Hematopoietic multipotent progenitor cell treated with erythropoietin and hydrocortisone succinate and interleukin-3 and kit ligand, for 6 days (in vitro differentiated cells): ENCODE measurements at places on chromosomes 7 and 10.

GRCh38 chr7:158957510-158957906, 101.2 kb downstream of the DYNC2I1 start:
- peak; percentile 18 for DNase-seq

DNA sequence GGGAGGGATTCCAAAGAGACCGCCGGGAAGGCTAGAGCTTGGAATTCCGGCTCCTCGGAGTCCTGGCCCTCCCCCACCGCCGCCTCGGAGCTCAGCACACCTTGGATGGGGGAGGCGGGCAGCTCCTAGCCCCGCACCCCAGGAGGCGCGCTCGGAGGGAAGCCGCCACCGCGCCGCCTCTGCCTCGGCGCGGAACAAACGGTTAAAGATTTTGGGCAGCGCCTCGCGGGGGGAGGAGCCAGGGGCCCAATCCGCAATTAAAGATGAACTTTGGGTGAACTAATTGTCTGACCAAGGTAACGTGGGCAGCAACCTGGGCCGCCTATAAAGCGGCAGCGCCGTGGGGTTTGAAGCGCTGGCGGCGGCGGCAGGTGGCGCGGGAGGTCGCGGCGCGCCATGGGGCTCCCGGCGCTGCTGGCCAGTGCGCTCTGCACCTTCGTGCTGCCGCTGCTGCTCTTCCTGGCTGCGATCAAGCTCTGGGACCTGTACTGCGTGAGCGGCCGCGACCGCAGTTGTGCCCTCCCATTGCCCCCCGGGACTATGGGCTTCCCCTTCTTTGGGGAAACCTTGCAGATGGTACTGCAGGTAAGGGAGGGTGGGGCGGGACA, at the start of gene CYP26A1:
TSS of gene CYP26A1 (plus strand) at position 355 of the 608 bp plus-strand sequence. CDS start at position 397, 42 bp downstream.
- no peak for DNase-seq

DNA sequence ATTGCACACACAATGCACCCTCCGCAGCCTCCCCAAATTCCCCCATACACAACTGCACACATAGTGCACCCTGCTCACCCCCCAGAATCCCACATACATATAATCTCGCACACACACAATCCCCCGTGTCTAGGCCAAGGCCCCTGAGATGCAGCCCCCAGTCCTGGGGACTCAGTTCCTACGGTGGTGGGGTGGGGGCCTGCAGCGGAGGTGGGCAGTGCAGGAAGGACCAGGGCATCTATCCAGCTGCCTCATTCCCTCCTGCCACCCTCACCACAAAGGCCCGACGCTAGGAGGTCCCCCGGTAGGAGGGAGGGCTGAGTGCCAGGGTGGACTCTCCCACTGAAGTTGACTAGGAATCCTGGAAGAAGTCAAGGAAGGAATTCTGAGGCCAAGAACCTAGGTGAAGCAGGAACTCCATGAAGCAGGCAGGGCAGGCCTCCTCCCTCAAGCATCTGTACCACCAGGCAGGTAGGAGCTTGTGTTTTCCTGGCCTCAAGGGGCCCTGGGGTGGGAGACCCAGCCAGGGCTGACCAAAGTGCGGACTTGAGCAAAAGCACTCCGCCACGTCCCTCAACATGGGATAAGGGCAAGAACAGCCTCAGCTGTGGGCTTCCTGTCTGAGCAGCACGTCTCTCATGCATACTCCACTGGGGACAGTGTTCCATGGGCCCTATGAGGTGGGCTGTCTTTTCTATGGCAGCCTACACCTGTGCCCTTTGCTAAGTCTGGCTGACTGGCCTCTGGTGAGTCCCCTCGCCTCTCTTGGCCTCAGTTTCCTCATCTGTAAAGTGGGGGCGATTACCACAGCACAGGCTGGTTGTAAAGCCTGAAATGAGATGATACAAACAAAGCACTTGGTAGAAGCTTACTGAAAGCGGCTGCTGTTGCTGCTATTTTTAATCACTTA, 145.7 kb downstream of the MAPK8 start:
- DNase-seq: no peak

DNA sequence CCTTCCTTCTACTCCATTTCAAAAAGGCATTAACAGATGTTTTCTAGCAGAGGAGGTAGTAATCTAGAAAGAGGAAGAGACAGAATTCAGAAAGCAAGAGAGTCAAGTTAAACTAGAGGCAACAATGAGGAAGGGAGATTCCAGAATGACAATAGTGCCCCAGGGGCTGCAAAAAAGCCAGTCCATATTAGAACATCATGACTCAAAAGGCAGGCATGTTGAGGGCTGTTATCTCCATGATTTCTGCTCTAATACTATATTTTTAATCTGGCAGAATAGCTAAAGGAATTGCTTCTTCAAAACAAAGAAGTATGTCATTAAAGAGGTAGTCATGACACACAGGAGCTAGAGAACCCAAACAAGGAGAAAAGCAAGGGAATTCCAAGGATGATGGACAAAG, 599.6 kb downstream of the INHBA start:
- no peak for DNase-seq

GRCh38 chr10:89095701-89096391, 105.2 kb downstream of the FAS start:
- no peak for DNase-seq

DNA sequence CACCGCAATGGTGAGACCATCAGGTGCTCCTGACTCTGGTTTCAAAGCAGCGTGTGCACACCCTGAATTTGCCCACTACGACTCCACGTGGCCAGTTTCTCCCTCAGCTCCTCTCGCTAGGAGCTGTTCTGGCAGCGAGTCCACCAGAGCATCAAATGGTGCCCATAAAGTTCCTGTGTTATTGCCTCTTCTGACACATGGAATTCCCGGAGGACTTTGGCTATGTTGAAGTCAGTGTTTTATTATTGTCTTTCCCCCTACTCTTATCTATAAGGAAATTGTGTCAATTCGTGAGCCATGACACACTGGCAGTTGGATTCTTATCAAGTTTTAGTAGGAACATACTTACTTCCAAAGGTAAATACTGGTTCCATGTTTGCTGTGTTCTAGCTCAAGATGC, 53.9 kb upstream of the NPVF start:
- no peak for DNase-seq
